Psoas muscle (tissue), 8 donors: ENCODE measurements at places on chromosomes 1 and 21. TPM values are rescaled to one million over a fixed set of nuclear protein-coding genes. Genes with fewer than 3 reads are reported as not detected.
A peak's percentile ranks its signal among the peaks of the same experiment; 100 is the strongest.

DNA sequence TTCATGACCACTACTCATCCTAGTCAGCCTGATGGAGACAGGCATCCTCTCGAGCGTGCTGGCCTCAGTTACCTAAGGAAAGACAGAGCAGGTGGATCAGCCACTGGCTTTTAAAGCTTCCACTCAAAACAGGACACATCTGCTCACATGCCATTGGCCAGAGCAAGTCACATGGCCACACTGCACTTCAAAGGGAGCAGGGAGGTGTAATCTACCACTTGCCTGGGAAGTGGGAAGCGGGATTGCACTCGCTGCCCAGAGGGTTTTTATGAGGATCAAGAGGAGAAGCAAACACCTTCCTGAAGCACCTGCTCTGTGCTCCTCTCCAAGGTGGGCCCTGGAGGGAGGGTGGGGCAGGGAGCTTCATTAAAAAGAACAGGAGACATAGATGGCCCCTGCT lies 108.0 kb downstream of the TAS1R2 start:
- DNase-seq = no peak

GRCh38 chr1:200139661-200140250 lies 112.2 kb downstream of the NR5A2 start:
- no peak for DNase-seq

GRCh38 chr21:17416139-17416538 lies 96.7 kb upstream of the CXADR start:
- no peak for DNase-seq

DNA sequence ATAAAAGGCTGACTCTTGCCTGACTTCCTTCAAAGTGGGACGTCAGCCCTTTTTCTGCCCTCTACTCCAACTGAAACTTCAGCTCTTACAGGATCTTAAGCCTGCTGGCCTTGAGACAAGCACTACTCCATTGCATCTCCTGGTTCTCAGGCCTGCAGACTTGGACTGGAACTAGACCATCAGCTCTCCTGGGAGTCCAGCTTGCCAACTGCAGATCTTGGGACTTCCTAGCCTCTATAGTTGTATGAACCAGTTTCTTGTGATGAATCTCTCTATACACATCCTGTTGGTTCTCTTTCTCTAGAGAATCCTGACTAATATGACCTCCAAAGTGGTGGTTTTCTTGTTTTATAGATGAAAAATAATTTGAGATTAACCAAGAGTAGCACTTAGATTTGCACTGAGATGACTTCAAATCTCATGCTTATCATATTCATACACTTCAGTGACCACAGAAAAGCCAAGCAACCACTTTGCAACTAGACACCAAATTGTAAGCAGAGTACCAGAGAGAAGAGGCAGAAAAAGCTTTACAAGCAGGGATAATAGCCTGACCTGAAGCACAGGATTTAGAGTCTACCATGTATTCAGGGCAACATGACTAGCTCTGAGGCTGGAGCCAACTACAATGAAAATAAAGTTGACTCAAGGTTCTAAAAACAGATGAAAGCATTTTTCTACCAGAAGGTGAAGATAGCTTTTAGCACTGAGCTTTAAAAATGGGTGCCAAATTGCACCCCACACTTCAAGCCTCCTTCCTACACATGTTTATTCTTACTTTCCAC lies 661.3 kb upstream of the USP24 start:
- peak; percentile 67 for DNase-seq

- no peak for DNase-seq
Observed at GRCh38 chr1:10054465-10054864, 21.7 kb downstream of the UBE4B start.

GRCh38 chr1:114330451-114330983 lies 176.8 kb upstream of the SYT6 start:
- DNase-seq = no peak

The OSBPL9 gene
- total RNA-seq = 141 TPM

The LRRC7 gene
- not detected for total RNA-seq

The OR2G2 gene
- not detected for total RNA-seq

The LCE2B gene
- total RNA-seq = not detected

The MROH7 gene
- 7.0 TPM for total RNA-seq
